Muscle of leg (tissue), 16 donors: ENCODE measurements at places on chromosomes 11 and 22. TPM values are rescaled to one million over a fixed set of nuclear protein-coding genes. Genes with fewer than 3 reads are reported as not detected.
A peak's percentile ranks its signal among the peaks of the same experiment; 100 is the strongest.

The CCDC116 gene
- 0.31 TPM for polyA plus RNA-seq

The ADSL gene
- polyA plus RNA-seq = 195 TPM

The SCO2 gene
- polyA plus RNA-seq = 3.1 TPM

DNA sequence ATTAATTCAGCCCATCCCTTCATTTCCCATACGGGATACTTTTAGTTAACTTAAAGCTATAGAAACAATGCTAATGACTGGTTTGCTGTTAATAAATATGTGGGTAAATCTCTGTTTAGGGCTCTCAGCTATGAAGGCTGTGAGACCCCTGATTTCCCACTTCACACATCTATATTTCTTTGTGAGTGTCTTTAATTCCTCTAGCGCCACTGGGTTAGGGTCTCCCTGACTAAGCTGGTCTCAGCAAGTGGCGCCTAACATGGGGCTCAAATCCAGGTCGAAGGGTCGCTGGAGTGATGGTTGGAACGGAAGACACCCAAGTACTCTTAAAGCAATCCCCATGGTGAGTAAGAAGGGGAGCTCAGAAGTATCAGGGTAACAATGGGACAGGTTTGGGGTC, 14.4 kb upstream of the OOSP1 start:
- no peak overlapping the region for H3K4me3 ChIP-seq
- H3K36me3 ChIP-seq = no peaks in the 10 kb centered on the region
- H3K4me1 ChIP-seq = no peaks in the 10 kb centered on the region
- DNase-seq = no peak
- no peak overlapping the region for H3K27ac ChIP-seq

GRCh38 chr11:25576320-25576719, 755.6 kb upstream of the ANO3 start:
- DNase-seq = no peak
- H3K27ac ChIP-seq = no peak overlapping the region
- H3K36me3 ChIP-seq = no peaks in the 10 kb centered on the region
- no peak overlapping the region for H3K4me3 ChIP-seq

DNA sequence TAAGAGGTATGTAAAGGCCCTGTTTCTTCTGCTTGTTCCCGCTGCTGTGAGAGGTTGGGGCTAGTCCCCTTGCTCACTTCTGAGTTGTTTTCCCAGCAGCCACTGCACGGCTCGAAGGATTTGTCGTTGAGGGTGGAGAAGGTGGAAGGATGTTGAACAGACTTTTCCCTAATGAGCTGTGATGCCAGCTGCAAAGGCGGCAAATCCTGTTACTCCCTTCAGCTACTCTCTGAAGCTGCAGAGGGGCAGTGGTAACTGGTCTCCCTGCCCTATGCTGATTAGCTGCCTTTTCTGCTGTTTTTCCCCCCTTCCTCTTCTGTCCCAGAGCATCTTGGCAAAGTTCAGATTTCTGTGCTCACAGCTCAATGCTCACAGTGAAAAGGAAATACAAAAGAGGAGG, 90.4 kb upstream of the SLC25A18 start:
- peak overlapping the region; percentile 83 for H3K27ac ChIP-seq
- peaks cover 17% of the 10 kb centered on the region for H3K4me1 ChIP-seq
- H3K27me3 ChIP-seq = no peaks in the 10 kb centered on the region
- DNase-seq = peak; percentile 45

GRCh38 chr11:78197816-78198215, 9.1 kb downstream of the USP35 start:
- peaks cover 31% of the 10 kb centered on the region for H3K36me3 ChIP-seq
- no peak overlapping the region for H3K27ac ChIP-seq
- no peak overlapping the region for H3K4me3 ChIP-seq
- peaks cover 15% of the 10 kb centered on the region for H3K4me1 ChIP-seq
- no peak for DNase-seq

DNA sequence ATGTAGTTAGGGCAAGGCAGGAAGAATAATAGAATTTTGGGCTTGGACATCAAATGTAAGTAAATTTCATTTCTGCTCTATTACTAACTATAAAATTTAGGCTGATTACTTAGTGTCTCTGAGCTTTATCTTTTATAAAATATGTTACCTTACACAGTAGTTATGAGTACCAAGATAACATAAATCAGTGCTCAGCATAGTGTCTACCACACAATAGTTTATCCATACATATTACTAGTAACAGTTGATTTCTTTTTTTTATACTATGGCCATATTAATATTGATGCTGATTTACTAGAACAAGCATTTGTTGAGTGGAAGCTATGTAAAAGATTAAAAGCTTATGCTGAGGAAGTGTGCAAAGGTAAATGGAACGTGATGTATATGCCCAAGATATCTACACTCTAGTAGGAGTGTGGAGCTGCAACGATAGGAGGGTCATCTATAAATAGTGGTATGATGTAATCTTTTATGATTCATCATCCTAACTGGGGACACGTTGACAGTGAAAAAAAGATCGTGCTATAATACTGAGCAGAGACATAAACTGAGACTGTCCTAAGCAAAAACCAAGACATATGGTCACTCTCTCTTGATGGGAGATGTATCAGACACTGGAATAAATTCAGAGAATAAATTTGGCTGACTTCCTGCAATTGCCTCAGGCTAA, 8.7 kb upstream of the SLC5A12 start:
- no peaks in the 10 kb centered on the region for H3K4me1 ChIP-seq
- peak; percentile 36 for DNase-seq
- H3K27me3 ChIP-seq = no peaks in the 10 kb centered on the region
- no peak overlapping the region for H3K4me3 ChIP-seq
- H3K36me3 ChIP-seq = no peaks in the 10 kb centered on the region

DNA sequence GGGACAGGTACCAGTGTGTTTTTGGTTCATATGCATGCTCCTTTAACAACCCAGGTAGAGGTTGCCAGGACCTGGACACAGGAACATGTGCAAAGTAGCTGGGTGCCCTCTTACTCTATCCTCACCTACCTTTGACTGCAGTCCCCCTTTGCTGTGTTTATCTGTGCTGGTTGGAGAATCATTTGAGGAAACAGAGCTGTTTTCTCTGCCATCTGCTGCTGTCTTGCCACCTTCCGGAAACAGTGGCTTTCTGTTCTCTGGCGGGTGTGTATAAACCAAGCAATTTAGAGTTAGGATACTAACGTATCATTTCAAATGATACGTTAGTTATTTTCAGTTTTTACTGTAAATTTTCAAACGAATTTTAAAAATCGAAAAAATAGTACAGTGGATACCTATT, 171.9 kb upstream of the TTC12 start:
- DNase-seq = no peak
- no peak overlapping the region for H3K4me3 ChIP-seq
- H3K4me1 ChIP-seq = peaks cover 4% of the 10 kb centered on the region
- no peak overlapping the region for H3K27ac ChIP-seq
- no peaks in the 10 kb centered on the region for H3K36me3 ChIP-seq
- no peaks in the 10 kb centered on the region for H3K27me3 ChIP-seq

GRCh38 chr11:35978183-35978582, 34.3 kb downstream of the LDLRAD3 start:
- peaks cover 6% of the 10 kb centered on the region for H3K36me3 ChIP-seq
- H3K27ac ChIP-seq = no peak overlapping the region
- H3K27me3 ChIP-seq = no peaks in the 10 kb centered on the region
- H3K4me1 ChIP-seq = peaks cover 35% of the 10 kb centered on the region

DNA sequence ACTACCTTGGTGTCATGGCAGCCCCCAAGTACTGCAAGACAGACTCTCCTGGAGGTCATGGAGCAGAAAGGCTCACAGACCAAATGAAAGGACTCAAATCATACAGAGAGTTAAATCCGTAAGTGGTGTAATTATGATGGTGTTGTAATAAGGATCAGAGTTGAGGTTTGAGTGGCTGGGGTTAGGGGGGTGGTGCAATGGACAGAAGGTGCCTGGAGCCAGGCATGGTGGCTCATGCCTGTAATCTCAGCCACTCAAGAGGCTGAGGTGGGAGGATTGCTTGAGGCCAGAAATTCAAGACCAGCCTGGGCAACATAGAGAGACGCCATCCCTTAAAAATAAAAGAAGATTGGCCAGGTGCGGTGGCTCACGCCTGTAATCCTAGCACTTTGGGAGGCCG, 18.7 kb downstream of the ART5 start:
- no peak overlapping the region for H3K4me3 ChIP-seq
- H3K36me3 ChIP-seq = no peaks in the 10 kb centered on the region
- H3K27ac ChIP-seq = no peak overlapping the region
- no peaks in the 10 kb centered on the region for H3K27me3 ChIP-seq
- no peak for DNase-seq
